Activated naive CD8-positive, alpha-beta T cell treated with anti-CD3 and anti-CD28 coated beads for 36 hours (primary cell): ENCODE measurements at places on chromosomes 4 and X. TPM values are rescaled to one million over a fixed set of nuclear protein-coding genes. Genes with fewer than 3 reads are reported as not detected.

Gene ANAPC4
- total RNA-seq = 32.0 TPM

- DNase-seq = no peak
Observed at GRCh38 chr4:184748251-184748652, 14.4 kb upstream of the CENPU start.

- DNase-seq = no peak
Observed at GRCh38 chrX:7972586-7972985, 45.4 kb upstream of the PNPLA4 start.

Gene CLGN
- total RNA-seq = 0.27 TPM

Gene IL3RA
- total RNA-seq = not detected

DNA sequence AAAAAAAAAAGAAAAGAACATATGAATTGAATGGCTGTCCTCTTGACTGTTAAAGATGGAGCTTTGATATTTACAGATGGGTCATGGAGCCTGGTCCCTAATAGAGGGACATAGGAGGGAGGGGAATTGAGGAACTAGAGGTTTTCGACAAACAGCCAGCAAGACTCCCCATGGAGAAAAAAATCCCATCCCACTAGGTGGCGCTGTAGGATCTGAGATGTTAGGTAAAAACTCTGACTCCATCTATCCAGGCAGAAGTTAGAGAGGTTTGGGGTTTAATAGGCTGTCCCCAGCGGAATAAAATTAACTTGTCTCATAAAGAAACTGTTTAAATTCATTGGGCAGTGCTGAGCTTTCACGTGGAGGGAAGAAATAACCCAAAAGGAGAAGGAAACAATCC lies 45.9 kb downstream of the HMGB2 start:
- DNase-seq = peak; percentile 52

- DNase-seq = no peak
Observed at GRCh38 chrX:148133105-148133725, 152.1 kb downstream of the FMR1NB start.

DNA sequence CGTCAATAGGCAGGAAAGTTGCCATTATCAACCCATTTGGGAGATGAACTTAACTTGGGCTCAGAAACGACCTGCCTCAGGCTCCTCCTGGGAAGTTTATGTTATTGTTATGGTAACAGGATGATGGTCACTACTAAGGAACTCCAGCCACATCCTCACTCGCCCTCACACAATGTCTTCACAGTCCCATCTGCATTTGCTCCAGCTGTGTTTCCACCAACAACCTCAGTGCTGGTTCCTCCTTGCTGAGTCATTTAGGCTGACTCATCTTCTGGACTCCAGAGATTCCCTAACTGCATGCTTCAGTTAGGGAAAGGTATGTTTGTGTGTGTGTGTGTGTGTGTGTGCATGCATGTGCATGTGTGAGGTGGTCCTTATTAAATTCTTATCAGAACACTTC lies 293.4 kb upstream of the BOD1L1 start:
- no peak for DNase-seq

Gene CWH43
- total RNA-seq = not detected

GRCh38 chr4:41430792-41431191 lies 107.2 kb upstream of the LIMCH1 start:
- no peak for DNase-seq

Gene ELMOD2
- 14.4 TPM for total RNA-seq

Gene SGMS2
- 0.46 TPM for total RNA-seq

GRCh38 chrX:109372716-109373115 lies 109.2 kb downstream of the GUCY2F start:
- DNase-seq = no peak

DNA sequence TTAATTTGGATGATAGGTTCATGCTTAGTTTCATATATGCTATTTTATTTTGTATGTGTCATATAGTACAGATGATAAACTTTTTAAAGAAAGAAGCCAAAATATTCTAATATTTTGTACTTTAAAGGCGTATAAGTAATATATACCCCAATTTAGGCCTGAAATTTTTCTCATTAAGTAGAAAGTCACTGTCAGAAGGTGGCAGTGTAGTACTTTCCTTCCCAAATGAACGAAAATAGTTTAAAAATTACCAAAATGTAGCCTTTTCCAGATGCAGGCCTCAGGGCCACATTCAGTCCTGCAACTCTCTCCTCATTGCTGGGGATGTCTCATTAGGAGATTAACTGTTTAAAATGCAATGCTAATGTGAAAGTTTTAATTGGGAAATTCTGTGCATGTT lies 1263.6 kb downstream of the C4orf33 start:
- DNase-seq = no peak

Gene IL2
- total RNA-seq = 37.7 TPM
